Activated naive CD8-positive, alpha-beta T cell treated with anti-CD3 and anti-CD28 coated beads, Interleukin-2, amount 10 ng/mL, durations not matched to agents 7 days and 5 days (primary cell): ENCODE measurements at places on chromosomes 13 and 19.

- DNase-seq: no peak
Observed at GRCh38 chr13:67509018-67509417, 278.9 kb upstream of the PCDH9 start.

DNA sequence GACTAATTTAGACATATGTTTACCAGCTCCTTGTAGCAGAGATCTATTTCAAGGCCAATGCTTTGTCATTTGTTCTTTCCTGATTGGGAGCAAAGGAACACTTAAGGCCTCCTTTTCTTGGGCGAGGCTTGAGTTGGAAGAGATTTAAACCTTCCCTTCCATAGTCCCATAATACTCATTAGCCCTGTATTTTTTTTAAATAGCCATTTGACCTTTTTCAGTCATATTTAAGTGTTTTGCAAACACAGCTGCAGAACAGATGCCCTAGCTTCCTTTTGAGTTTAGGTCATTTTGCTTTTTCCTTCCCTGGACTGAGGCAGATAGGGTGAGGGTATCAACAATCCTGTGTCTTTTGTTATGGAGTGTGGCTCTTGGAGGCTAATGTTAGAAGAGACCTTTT is 198.3 kb downstream of the NBEA start:
- DNase-seq: no peak

DNA sequence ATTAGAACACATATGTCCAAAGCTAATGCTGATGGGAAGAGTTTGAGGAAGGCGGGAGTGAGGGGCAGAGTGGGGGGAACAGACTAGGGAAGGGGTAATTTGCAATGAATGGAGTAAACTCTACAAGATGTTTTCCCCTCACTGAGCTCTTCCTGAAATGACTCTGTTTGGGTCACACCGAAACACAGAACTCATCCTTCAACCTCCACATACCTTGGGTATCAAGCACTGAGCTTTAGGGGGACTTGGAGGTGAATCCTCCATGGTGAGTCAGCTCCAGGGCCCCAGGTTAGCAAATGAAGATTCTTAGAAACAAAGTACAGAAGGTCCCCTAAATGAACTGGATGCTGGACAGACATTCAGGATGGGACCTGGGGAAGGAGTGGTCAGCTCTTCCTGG is 1.3 kb upstream of the SIGLEC10 start:
- no peak for DNase-seq

DNA sequence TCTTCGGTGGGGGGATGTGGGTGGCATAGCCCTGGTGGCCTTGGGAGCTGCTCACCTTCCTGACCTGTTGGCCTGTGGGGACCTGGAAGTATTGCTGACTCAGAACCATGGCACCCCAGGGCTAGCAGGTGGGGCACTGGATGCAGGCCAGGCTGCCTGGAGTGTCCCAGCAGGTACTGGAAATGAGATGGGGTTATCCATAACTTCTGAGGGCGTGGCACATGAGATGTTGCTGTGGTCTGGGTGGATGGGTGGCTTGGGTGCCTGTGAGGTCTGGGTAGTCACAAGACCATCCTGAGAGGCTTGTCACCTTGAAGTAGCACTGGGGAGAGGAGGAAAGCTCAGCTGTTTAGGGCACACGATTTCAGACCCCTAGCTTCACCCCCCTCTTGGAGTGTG is 636 bp upstream of the RNF225 start:
- no peak for DNase-seq

DNA sequence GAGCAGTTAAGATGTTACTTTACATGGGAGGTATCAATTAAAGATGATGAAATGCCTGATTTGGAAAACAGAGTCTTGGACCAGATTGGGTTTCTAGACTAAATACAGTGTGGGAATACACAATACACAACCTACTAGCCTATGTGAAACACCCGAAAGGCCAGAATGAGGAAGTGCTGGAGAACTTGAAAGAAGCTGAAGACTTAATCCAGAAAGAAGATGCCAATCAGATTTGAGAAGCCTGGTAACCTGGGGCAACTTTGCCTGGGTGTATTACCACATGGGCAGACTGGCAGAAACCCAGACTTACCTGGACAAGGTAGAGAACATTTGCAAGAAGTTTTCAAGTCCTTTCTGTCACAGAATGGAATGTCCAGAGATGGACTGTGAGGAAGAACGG is 43.2 kb downstream of the N4BP2L1 start:
- DNase-seq: no peak
